Upper lobe of right lung (tissue), 1 donor: ENCODE measurements at places on chromosomes 1 and 21. TPM values are rescaled to one million over a fixed set of nuclear protein-coding genes. Genes with fewer than 3 reads are reported as not detected.

The VHLL gene
- total RNA-seq, result not detected

The LCE3D gene
- not detected for total RNA-seq

The FCRL5 gene
- total RNA-seq, result 0.93 TPM

The TNNI3K gene
- 1.3 TPM for total RNA-seq

DNA sequence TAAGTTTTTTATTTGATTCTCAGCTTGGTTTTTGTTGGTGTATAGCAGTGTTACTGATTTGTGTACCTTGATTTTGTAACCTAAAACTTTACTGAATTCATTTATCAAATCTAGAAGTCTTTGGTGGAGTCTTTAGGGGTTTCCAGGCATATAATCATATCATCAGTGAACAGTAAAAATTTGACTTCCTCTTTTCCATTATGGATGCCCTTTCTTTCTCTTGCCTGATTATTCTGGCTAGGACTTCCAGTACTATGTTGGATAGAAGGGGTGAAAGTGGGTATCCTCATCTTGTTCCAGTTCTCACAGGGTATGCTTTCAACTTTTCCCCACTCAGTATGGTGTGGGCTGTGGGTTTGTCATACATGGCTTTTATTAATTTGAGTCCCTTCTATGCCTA lies 23.6 kb upstream of the MAB21L3 start:
- no peak overlapping the region for H3K27ac ChIP-seq
- no peak for DNase-seq
- no peaks in the 10 kb centered on the region for H3K36me3 ChIP-seq
- H3K27me3 ChIP-seq, result no peaks in the 10 kb centered on the region

DNA sequence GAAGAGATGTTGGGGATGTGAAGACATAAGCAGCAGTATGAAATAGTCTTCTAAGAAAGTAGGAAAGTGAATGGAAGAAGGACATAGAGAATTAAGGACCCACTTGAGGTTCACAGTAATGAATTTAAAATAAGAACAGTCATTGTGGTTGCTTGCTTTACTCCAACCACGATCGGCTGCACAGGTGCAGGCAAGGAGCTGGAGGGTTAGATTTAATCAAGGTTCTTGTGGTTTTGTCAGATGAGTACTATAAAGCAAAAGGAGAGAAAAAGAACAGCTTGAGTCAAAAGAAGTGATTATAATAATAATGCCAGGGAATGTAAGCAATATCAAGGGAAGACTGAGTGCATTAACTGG lies 46.1 kb upstream of the RBM34 start:
- no peaks in the 10 kb centered on the region for H3K27me3 ChIP-seq
- H3K36me3 ChIP-seq, result peaks cover 63% of the 10 kb centered on the region
- no peak overlapping the region for H3K27ac ChIP-seq

GRCh38 chr1:209335178-209335577 lies 248.3 kb upstream of the CAMK1G start:
- no peaks in the 10 kb centered on the region for H3K4me1 ChIP-seq
- H3K27me3 ChIP-seq, result peaks cover 5% of the 10 kb centered on the region
- DNase-seq, result no peak
- no peak overlapping the region for H3K27ac ChIP-seq
- H3K36me3 ChIP-seq, result no peaks in the 10 kb centered on the region

- DNase-seq, result no peak
- H3K36me3 ChIP-seq, result no peaks in the 10 kb centered on the region
- no peak overlapping the region for H3K27ac ChIP-seq
- H3K4me1 ChIP-seq, result no peaks in the 10 kb centered on the region
- H3K4me3 ChIP-seq, result no peak overlapping the region
Observed at GRCh38 chr1:201042779-201043461, 19.4 kb upstream of the KIF21B start.

GRCh38 chr21:44290327-44291077 lies 4.8 kb downstream of the AIRE start:
- H3K4me3 ChIP-seq, result no peak overlapping the region
- H3K36me3 ChIP-seq, result no peaks in the 10 kb centered on the region
- DNase-seq, result no peak
- H3K4me1 ChIP-seq, result peaks cover 5% of the 10 kb centered on the region

- DNase-seq, result no peak
- no peaks in the 10 kb centered on the region for H3K4me1 ChIP-seq
- H3K27me3 ChIP-seq, result no peaks in the 10 kb centered on the region
- H3K36me3 ChIP-seq, result no peaks in the 10 kb centered on the region
- peak overlapping the region; percentile 2 for H3K4me3 ChIP-seq
Observed at GRCh38 chr1:172894349-172895049, 156.2 kb downstream of the TNFSF18 start.

DNA sequence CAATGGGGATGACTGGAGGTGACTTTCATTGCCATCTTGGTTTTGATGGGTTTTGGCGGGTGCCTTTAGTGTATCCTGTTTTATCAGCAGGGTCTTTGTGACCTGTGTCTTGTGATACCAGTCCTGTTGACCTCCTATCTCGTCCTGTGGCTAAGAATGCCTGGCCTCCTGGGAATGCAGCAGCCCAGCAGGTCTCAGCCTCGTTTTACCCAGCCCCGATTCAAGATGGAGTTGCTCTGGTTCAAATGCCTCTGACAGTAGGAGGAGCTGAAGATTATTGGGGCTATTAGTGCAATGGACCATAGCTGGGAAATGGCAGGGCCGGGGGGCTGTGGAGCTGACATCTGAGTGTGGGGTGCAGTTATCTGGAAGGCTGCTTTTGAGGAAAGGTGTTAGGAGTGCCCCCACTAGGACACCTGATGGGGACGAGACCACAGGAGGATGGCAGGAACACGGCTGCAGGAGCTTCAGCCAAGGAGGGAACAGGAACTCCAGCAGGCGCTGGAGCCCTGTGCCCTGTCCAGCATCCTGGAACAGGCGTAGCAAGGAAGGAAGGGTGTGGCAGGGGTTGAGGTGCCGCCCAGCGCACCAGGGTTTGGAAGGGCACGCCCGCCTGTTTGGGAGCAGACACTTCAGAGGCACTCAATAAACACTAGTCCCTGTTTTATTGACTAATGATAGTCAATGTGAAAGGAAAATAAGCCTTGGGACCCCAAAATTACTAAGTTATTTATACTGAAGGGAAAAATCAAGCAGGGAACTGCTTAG lies 15.3 kb upstream of the AGPAT3 start:
- H3K4me1 ChIP-seq, result no peaks in the 10 kb centered on the region
- no peaks in the 10 kb centered on the region for H3K27me3 ChIP-seq
- H3K36me3 ChIP-seq, result no peaks in the 10 kb centered on the region

- no peaks in the 10 kb centered on the region for H3K36me3 ChIP-seq
- peaks cover 79% of the 10 kb centered on the region for H3K4me1 ChIP-seq
- H3K27me3 ChIP-seq, result no peaks in the 10 kb centered on the region
- H3K4me3 ChIP-seq, result no peak overlapping the region
Observed at GRCh38 chr1:2269193-2269921, 41.2 kb downstream of the SKI start.

DNA sequence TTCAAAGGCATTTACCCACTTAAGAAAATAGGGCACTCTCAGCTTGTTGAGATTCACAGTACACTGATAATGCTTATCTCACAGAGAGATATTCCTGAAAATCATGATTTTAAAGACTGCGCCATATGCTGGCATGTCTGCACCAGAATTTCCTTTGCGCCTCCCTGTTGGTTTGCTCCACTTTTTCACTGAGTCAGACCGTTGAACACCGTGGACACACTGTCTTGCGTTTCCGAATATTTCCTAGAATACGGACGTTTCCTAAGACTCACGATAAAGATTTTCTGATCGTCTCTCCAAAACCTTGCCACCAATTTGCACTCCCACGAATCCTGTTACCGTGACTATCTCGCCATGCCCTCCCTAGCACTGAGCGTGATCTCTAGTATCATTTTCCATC lies 497 bp upstream of the C1orf115 start:
- H3K4me3 ChIP-seq, result peak overlapping the region; percentile 74
- H3K27ac ChIP-seq, result no peak overlapping the region
- no peak for DNase-seq
- H3K27me3 ChIP-seq, result no peaks in the 10 kb centered on the region
- H3K36me3 ChIP-seq, result no peaks in the 10 kb centered on the region
- H3K4me1 ChIP-seq, result peaks cover 13% of the 10 kb centered on the region

DNA sequence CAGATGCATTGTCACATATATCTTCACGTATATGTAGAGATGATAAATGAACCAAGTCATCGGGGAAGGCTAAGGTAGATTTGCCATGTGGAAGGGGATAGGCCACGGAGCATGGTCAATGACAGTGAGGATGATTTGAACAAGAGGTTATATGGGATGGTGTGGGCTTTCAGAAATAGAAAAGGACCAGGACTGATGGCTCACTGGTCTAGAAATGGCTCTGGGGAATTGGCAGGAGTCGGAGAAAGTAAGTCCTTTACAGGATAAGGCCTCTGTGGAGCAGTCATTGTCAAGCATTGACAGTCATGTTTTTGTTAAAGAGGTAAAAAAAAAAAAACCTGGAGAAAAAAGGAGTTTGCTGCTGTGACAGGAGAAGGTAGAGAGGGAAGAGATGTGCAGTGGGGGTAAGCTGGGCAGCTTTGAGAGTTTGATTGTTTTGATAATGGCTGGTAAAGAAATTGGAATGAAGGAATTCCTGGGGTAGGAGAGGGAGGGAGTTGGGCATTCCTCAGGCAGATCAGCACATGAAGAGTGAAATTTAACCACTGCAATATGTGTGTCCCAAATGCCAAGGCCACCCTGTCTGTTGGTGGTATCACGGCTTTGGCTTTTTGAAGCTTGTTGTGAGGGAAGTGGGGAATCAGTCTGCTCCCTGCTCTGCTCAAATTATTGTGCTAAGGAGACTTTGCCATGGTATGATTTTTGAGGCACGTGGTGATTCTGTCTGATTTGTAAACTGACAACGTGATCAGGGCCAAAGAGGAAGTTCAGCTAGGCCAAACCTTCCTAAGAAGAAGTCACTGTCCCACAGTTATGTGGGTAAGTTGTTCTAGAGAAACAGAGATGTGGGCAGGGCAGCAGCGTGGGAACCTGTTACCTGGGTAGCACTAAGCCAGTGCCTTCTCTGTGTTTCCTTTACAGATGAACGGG lies 26.0 kb downstream of the MACF1 start:
- peaks cover 34% of the 10 kb centered on the region for H3K4me1 ChIP-seq
- peaks cover 27% of the 10 kb centered on the region for H3K36me3 ChIP-seq
- H3K27ac ChIP-seq, result peak overlapping the region; percentile 47
- no peak overlapping the region for H3K4me3 ChIP-seq
- no peak for DNase-seq

DNA sequence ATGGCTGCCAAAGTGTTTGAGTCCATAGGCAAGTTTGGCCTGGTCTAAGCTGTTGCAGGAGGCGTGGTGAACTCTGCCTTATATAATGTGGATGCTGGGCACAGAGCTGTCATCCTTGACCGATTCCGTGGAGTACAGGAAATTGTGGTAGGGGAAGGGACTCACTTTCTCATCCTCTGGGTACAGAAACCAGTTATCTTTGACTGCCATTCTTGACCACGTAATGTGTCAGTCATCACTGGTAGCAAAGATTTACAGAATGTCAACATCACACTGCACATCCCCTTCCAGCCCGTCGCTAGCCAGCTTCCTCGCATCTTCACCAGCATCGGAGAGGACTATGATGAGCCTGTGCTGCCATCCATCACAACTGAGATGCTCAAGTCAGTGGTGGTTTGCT lies 215.8 kb upstream of the JUN start:
- no peaks in the 10 kb centered on the region for H3K27me3 ChIP-seq
- H3K36me3 ChIP-seq, result no peaks in the 10 kb centered on the region
- H3K4me1 ChIP-seq, result no peaks in the 10 kb centered on the region
- no peak overlapping the region for H3K27ac ChIP-seq
- DNase-seq, result no peak
- H3K4me3 ChIP-seq, result no peak overlapping the region

DNA sequence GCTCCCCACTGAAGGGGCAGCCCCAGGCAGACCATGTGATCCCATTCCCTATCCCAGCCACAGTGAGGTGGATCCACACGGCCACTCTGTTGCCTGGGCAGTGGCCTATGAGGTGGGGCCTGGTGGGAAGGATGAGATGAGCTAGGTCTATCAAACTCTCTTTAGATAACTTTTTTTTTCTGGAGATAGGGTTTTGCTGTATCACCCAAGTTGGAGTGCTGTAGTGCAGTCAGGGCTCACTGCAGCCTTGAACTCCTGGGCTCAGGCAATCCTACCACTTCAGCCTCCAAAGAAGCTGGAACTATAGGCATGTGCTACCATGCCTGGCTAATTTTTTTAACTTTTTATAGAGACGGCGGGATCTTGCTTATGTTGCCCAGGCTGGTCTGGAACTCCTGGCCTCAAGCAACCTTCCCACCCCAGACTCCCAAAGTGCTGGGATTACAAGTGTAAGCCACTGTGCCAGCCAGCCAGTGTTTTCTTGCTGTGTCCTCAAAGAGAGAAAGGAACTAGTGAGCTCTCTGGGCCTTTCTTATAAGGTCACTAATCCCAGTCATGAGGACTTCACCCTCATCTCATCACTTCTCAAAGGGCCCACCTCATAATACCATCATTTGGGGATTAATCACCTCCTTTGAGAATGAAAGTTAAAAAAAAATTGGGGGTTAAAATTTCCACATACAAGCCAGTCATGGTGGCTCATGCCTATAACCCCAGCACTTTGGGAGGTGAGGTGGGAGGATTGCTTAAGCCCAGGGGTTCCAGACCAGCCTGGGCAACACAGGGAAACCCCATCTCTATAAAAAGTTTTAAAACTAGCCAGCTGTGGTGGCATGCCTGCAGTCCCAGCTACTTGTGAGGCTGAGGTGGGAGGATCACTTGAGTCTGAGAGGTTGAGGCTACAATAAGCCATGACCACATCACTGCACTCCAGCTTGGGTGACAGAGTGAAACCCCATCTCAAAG lies 36.6 kb downstream of the H3-3A start:
- H3K36me3 ChIP-seq, result no peaks in the 10 kb centered on the region
- H3K27ac ChIP-seq, result no peak overlapping the region
- H3K4me3 ChIP-seq, result no peak overlapping the region
- DNase-seq, result no peak

DNA sequence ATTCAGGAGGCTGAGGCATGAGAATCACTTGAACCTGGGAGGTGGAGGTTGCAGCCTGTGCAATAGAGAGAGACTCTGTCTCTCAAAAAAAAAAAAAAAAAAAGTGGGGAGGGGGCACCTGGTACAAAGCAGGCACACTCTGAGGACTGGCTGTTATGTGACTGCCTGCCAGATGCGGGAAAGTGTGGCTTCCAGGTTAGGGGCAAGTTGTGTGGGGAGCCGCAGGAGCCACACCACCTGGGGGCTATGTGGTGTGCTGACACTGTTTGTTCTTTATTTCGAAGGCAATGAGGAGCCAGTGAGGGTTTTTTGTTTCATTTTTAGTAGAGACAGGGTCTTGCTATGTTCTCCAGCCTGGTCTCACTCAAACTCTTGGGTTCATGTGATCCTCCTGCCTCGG lies 5.7 kb downstream of the THEMIS2 start:
- no peaks in the 10 kb centered on the region for H3K27me3 ChIP-seq
- no peak overlapping the region for H3K27ac ChIP-seq
- H3K4me3 ChIP-seq, result no peak overlapping the region
- peaks cover 1% of the 10 kb centered on the region for H3K4me1 ChIP-seq
- DNase-seq, result no peak
